Endodermal cell (in vitro differentiated cells): ENCODE measurements at places on chromosomes 6 and 20. TPM values are rescaled to one million over a fixed set of nuclear protein-coding genes. Genes with fewer than 3 reads are reported as not detected.

The ZSCAN23 gene
- 4.7 to 7.1 TPM (median 6.7 TPM) in 3 replicates for total RNA-seq

The OOEP gene
- total RNA-seq: not detected in 2 replicates

The TSHZ2 gene
- total RNA-seq: 0.07 and 0.25 TPM in 2 replicates

GRCh38 chr6:53220605-53221004, 72.0 kb upstream of the GCM1 start:
- no peak overlapping the region for H3K27ac ChIP-seq
- H3K27me3 ChIP-seq: no peaks in the 10 kb centered on the region
- no peak overlapping the region for H3K4me3 ChIP-seq
- no peaks in the 10 kb centered on the region for H3K36me3 ChIP-seq

GRCh38 chr6:139294090-139294489, 2.3 kb upstream of the TXLNB start:
- no peak for DNase-seq
- H3K27me3 ChIP-seq: no peaks in the 10 kb centered on the region
- no peak overlapping the region for H3K4me3 ChIP-seq
- H3K27ac ChIP-seq: no peak overlapping the region
- no peaks in the 10 kb centered on the region for H3K4me1 ChIP-seq

- no peak for DNase-seq
- H3K4me1 ChIP-seq: peaks cover 3% of the 10 kb centered on the region
- H3K4me3 ChIP-seq: no peak overlapping the region
- no peaks in the 10 kb centered on the region for H3K36me3 ChIP-seq
- peaks cover 84% of the 10 kb centered on the region for H3K27me3 ChIP-seq
These were observed 7.4 kb upstream of the SCUBE3 start for GRCh38 chr6:35206346-35206745.

DNA sequence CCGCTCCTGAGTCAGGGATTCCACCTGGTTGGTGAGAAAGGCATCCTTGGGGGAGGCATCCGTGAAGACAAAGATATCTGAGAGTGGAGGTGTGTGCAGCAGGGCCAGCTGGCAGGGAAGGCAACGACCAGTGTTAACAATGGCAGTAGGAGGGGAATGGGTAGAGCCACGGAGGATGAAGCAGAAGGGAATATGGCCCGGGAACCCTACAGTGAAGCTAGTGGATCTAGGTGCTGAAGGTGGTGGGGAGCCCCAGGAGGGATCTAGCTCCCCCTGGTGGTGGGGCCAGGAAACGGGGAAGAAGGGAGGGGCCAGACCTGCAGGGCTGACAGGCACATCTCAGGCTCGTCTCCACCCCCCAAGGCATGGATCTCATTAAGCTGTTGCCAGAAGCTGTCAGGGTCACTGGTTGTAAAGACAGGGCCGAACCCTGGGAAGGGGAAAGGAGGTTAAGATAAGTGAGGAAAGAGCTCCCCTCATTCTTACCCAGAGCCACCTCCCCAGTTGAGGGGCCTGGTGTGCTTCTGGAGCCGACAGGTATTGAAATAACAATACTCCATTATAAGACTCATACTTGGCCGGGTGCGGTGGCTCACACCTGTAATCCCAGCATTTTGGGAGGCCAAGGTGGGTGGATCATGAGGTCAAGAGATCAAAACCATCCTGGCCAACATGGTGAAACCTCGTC, 7.3 kb downstream of the VWA7 start:
- no peaks in the 10 kb centered on the region for H3K36me3 ChIP-seq
- no peaks in the 10 kb centered on the region for H3K4me1 ChIP-seq
- no peak overlapping the region for H3K4me3 ChIP-seq

DNA sequence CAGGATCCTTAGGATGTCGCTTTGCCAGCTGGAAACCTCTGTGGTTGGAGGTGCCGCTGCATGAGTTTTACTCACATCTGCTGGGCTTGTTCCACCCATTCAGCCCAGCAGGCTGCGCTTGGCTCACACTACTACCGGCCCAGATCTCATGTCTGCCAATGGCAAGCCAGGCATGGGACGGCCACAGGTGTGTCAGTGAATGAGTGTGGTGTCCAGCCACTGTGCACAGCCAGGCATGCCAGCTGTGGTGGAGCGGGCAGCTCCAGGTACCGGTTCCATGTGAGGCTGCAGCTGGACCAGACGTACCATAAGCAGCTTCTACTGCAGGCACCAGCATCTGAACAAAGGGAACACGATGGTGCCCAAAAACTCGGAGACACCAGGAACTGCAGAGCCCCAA, 33.1 kb upstream of the ASF1A start:
- H3K27me3 ChIP-seq: no peaks in the 10 kb centered on the region
- H3K27ac ChIP-seq: no peak overlapping the region
- H3K4me1 ChIP-seq: no peaks in the 10 kb centered on the region
- no peak overlapping the region for H3K4me3 ChIP-seq

DNA sequence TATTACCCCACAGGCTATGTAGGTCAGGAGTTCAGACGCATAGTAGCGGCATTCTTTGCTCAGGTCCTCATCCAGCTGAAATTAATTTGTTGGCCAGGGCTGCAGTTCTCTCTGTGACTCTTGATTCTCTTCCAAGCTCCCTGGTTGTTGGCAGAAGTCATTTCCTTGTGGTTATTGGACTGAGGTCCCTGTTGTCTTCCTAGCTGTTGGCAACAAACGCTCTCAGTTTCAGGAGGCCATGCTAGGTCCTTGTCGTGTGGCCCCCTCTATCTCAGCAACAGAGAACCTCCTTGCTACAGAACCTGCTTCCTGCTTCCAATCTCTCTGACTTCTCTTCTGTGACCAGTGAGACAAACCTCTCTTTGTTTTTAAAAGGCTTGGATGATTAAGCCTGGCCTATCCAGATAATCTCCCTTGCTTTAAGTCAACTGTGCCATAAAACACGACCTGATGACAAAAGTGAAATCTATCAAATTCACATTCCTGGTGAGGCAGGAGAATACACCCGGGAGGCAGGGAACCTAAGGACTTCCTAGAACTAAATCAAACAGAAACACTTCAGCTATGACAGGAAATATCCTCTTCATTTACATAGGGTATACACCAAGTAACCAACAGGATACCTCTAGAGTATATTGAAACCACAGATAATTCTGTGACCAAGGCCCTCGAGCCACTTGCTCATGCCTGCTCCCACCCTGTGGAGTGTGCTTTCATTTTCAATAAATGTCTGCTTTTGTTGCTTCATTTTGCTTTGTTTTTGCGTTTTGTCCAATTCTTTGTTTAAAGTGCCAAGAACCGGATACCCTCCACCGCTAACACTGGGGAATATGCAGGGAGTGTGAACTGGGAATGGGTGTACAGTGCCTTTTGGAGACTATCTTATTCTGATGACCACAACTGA, 196.0 kb downstream of the BTBD3 start:
- no peak overlapping the region for H3K27ac ChIP-seq
- H3K4me1 ChIP-seq: peaks cover 4% of the 10 kb centered on the region
- DNase-seq: no peak
- H3K36me3 ChIP-seq: no peaks in the 10 kb centered on the region
- no peak overlapping the region for H3K4me3 ChIP-seq
- no peaks in the 10 kb centered on the region for H3K27me3 ChIP-seq

- H3K27ac ChIP-seq: no peak overlapping the region
- peaks cover 3% of the 10 kb centered on the region for H3K4me1 ChIP-seq
- DNase-seq: no peak
- no peak overlapping the region for H3K4me3 ChIP-seq
These were observed 55.2 kb downstream of the ANKEF1 start for GRCh38 chr20:10089871-10090587.

DNA sequence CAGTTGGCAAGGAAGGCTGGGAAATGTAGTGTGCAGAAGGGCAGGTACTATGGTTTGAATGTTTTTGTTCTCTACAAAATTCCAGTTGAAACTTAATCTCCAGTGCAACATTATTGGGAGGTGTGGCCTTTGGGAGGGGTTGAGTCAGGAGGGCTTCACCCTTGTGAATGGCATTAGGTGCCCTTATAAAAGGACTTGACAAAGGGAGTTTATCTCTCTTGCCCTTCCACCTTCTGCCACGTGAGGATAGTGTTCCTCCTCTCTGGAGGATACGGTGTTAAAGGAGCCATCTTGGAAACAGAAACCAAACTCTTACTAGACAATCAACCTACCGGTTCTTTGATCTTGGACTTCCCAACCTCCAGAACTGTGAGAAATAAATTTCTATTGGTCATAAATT, 82.2 kb upstream of the LRFN2 start:
- no peaks in the 10 kb centered on the region for H3K36me3 ChIP-seq
- no peak for DNase-seq
- H3K27me3 ChIP-seq: no peaks in the 10 kb centered on the region
- no peak overlapping the region for H3K4me3 ChIP-seq
- no peak overlapping the region for H3K27ac ChIP-seq

DNA sequence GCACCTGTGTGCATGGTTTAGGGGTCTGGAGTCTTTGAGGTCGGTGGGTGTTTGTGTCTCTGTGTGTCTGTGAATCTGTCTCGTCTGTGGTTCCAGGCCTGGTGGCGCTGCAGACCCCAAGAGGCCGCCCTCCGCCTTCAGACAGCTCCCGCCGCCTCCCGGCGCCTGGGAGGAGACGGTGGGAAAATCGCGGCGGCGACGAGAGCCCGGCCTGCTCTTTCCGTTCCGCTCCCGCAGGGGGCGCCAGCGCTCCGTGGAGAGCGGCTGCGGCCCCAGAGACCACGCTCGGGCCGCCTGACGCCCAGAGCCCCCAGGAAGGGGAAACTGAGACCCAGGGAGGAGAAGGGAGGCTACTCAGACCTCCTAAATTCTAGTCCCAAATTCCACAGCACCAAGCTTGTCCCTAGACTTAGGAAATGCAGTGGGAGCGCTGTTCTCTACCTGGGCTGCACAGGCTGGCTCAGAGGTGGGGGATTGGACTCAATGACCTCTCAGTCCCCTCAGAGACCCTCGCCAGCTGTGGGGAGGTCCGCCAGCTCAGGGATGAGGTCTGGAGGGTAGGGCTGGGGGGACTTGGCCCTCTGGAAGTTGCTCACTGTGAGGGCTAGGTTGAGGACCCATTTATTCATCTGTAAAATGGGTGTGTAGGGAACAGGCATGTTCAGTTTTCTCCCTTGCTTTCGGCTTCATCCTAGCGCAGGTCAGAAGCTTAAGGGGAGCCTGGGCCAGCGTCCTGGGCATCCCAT, 36.9 kb upstream of the BLCAP start:
- no peaks in the 10 kb centered on the region for H3K36me3 ChIP-seq
- H3K27ac ChIP-seq: no peak overlapping the region
- H3K4me3 ChIP-seq: no peak overlapping the region
- no peaks in the 10 kb centered on the region for H3K27me3 ChIP-seq
- H3K4me1 ChIP-seq: no peaks in the 10 kb centered on the region

- H3K4me3 ChIP-seq: no peak overlapping the region
- no peak for DNase-seq
- no peak overlapping the region for H3K27ac ChIP-seq
- no peaks in the 10 kb centered on the region for H3K36me3 ChIP-seq
These were observed 6.3 kb downstream of the OXT start for GRCh38 chr20:3077618-3078134.

DNA sequence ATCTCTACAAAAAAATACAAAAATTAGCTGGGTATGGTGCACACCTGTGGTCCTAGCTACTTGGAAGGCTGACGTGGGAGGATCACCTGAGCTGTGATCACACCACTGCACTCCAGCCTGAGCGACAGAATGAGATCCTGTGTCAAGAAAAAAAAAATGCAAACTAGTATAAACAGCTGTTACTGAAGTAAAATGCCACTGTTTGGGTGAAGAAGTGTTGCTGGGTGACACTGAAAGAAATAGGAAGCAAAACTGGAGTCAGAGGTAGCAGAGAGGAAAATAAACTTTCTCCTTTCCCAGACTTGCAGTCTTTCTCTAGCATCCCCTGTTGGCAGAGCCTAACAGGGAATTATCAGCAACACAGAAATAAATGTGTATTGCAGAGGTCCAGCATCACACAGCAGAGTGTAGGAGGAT, 241.2 kb upstream of the PREP start:
- no peak overlapping the region for H3K27ac ChIP-seq
- no peaks in the 10 kb centered on the region for H3K4me1 ChIP-seq
- DNase-seq: no peak
- H3K27me3 ChIP-seq: peaks cover 13% of the 10 kb centered on the region
- H3K4me3 ChIP-seq: no peak overlapping the region

- H3K4me3 ChIP-seq: no peak overlapping the region
- no peaks in the 10 kb centered on the region for H3K36me3 ChIP-seq
- H3K27me3 ChIP-seq: peaks cover 8% of the 10 kb centered on the region
- no peak overlapping the region for H3K27ac ChIP-seq
These were observed 6.2 kb upstream of the SNAI1 start for GRCh38 chr20:49976542-49976941.
